Common myeloid progenitor, CD34-positive (primary cell): ENCODE measurements at places on chromosomes 16 and 17.
A peak's percentile ranks its signal among the peaks of the same experiment; 100 is the strongest.

GRCh38 chr16:74902161-74902560, 82.8 kb downstream of the WDR59 start:
- no peak for DNase-seq

DNA sequence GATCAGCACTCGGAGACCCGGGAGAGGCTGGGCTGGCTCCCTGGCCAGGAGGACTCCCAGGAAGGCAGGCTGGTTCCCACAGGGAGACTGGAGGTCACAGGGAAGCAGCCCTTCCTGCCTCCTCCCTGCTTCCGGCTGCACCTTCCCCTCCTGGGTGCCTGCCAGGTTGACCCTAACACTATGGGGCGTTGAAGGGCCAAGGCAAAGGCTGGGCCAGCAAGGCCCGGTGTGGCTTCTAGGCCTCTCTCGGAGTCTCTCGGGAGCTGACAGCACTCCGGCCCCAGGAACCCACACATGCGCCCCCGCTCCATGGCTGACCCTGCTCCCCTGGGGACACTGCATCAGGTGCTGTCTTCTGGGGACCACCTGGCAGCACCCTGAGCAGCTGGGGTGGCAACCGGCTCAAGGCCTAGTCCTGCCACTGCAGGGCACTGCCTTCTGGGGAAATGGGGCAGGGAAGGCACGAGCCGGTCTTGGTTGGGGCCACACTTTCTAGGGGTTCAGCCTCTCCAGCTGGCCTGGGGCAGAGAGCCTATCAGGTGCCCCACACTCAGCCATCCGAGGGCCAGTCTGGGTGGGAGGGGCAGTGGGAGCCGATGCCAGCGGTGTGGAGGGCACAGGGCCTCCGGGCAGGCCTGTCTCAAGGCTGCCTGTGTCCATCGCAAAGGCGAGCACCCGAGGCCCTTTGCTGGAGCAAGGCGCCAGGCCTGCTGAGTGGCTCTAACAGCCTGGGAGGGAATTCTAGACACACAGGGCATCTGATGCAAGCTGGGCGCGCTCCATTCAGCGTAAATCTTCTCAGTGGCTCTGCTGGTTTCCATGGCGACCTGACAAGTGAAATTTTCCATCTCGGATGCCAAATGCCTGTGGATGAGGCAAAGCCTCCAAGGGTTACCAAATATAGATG, 5.6 kb upstream of the MTSS2 start:
- DNase-seq, result no peak

DNA sequence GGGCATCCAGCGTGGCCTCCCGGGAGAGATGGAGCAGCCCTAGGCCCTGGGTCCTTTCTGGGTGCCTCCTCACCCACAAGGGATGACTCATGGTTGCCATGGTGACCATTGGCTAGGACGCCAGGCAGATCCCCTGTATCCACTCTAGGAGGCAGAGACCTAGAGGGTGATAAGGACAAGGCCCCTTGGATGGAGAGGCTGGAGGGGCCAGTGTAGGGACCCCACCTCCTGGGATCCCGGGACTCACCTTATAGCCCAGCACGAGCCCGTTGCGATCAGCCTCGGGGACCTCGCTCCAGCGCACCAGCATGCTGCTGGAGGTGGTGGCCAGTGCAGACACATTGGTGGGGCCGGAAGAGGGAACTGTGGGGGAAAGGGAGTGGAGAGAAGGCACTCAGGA, 82.2 kb upstream of the CDC42EP4 start:
- DNase-seq, result peak; percentile 24

DNA sequence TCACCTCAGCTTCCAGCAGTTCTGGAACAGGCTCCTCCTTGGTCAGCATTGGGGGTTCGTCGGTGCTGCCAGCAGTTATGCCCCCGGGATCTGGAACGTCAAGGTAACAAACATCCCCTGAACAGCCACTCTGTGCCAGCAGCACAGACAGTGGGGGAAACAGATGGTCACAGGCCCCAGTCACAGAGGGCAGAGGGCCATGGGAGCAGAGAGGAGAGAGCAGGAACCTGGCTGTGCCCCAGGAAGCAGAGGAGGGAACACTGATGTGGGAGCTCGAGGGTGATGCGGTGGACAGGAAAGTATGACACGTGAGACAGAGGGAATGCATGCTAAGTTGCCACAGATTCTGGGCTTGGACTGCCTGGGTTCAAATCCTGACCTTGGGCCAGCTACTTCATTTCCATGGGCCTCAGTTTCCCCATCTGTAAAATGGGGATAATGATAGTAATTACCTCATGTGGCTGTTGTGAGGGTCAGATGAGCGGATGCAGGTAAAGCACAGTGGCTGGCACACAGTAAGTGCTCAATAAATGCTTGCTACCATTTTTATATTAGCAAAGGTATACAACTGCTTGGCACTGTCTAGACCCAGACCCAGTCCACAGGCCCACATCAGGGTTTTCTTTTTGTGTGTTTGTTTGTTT, 4.9 kb downstream of the BCL7C start:
- DNase-seq, result no peak

DNA sequence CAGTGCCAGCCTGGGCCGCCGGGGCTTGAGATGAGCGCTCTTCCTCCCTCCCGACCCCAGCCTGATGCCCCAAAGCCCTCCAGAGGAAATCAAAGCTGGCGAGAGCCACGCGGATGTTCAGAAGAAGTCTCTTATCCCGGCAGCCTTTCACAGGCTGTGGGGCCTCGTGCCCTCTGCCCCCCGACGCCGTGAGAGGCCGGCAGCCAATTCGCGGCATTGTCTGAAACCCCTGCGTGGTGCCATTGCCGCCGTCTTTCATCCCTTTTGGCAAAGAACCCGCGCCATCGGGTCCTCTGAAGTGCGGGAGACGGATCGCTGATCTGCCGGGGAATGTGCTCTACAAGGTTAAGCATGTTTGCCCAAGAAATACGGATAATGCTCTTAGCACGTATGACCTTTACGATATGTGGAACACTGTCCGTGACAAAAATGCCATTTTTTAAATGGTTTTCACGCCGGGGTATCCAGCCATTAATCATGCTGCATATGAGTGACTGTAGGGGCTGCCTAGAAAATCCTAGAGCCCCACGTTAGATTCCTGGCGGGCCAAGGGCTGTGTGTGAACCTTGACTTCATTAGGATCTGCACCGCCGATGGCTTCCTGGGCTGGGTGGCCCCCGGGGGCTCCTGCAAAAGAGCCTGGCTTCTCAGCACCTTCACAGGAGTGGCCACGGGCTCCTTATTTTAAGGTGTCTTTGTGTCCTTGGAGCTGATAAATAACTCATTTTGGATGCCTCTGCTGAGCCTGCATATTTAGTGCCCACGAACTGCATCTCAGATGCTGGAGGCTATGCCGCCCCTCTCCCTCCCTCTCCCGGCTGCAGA, 165.1 kb upstream of the TNRC6C start:
- DNase-seq, result no peak

DNA sequence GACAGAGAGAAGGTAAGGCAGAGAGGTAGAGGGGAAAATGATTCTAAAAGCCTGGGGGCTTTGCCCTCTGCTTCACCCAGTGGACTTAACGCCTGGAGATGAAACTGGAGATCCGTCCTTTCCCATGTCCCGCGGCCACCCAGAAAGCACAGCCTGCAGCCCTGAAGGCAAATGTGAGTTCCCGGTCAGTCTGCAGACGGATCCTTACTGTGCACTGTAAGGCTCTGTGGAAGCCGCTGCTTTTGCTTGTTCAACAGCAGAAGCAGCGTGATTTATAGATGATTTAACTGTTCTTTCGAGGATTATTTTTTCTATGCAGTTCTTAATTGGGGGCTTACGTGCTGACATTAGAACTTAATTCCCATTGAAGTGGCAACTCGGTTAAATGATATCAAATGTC, 290.4 kb downstream of the FOXL1 start:
- DNase-seq, result no peak

DNA sequence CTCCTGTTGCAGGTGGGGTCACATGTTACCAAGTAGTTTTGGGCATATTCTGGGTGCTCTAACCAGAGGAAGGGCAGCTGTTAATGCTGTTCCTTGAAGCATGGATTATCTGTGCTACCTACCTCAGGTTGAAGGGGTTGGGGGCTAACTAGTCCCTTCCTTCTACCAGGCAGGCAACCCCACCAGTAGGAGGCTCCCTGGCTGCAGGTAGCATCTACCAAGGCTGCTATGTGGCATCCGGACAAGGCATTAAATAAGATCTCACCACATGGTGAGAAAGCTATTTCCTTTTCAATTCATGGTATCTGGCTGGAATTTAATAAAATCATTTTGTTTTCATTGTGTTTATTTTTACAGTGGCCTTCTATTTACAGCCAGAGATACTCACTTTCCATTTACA, 62.5 kb downstream of the CACNG3 start:
- DNase-seq, result no peak

- no peak for DNase-seq
Observed at GRCh38 chr16:89140981-89141883, 30.3 kb upstream of the CDH15 start.

DNA sequence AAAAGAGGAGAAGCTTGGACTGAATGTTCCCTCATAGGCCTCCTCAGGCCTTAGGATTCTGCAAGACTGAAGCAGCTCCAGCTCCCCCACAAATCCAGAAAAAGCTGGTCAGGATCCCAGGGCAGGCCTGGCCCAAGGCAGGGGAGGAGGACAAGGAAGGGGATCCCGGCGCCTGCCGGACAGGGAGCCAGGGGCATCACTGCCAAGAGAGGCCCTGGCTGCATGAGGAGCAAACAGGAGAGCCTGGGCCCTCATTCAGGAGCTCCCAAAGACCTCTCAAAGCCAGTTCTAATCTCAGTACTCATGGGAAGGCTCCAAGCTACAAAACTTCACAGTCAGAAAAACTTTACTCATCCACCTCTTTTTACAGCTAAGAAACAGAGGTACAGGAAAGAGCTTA, 67.3 kb downstream of the ZNF423 start:
- no peak for DNase-seq

DNA sequence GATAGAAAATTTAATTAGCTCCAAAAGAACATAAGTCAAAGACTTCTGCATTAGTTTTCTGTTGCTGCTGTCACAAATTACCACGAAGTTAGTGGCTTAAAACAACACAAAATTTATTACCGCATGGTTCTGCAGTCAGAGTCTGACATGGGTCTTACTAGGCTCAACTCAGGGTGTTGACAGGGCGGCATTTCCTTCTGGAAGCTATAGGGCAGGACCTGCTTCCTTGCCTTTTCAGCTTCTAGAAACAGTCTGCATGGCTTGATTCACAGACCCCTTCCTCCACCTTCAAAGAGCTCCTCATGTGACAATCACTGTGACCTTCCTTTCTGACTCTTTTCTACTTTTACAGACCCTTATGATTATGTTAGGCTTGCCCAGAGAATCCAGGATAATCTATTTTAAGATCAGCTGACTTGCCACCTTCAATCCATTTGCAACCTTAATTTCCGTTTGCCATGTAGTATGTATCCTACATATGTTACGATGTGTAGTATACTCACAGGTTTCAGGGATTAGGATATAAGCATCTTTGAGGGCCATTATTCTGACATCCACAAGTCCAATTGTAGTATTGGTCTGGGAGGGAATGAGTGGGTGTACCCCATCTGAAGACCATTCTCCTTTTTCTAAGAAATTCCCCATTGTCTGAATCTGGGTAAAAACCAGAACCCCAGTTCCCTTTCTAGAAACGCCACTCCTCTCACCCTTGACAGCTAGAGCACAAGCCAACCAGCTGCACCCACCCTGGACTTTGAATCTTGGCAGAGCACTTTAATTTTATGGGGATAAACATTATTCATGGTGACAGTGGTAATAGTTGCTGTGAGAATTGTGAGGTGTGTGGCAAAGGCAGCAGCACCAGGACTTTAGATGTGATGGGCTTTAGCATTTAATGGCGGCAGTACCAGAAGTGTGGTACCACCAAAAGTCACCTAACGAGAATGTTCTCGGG, 265.5 kb downstream of the KCNJ2 start:
- DNase-seq, result no peak

DNA sequence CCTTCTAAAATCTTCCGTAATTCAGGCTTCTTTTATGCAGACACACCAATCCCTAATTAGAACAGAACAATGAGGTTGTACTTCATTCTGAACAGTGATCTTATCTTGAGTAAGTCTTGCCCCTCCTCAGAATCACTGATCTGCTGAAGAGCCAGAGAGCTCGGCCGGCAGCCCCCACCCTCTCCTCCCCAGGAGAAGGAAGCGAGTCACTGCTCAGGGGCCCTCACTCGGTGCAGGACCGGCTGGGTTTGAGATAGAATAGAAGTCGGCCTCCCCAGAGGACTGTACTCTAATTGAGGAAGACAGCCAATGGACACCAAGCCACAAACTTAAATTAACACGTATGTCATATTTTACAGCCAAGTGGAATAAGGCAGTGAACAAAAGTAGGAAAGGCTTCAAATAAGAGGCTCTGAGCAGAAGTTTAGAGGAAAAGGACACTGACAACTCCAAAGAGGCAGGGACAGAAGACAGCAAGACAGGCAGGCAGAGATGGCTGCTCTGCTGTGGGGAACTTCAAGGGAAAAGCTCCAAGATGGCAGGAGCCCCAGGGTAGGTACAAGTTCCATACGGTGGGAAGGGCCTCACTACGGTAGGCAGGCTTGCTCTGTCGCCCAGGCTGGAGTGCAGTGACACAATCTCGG, 18.6 kb downstream of the CREBBP start:
- DNase-seq, result no peak

- DNase-seq, result no peak
Observed at GRCh38 chr16:73875996-73876690, 420.5 kb upstream of the PSMD7 start.

- no peak for DNase-seq
Observed at GRCh38 chr17:57860414-57860999, 10.7 kb upstream of the MRPS23 start.

GRCh38 chr17:79625706-79626105, 14.9 kb upstream of the RBFOX3 start:
- no peak for DNase-seq
